GM13977 (cell line): ENCODE measurements at places on chromosomes 7 and 10.

- no peak for DNase-seq
Observed at GRCh38 chr10:88915781-88916180, 35.7 kb downstream of the STAMBPL1 start.

DNA sequence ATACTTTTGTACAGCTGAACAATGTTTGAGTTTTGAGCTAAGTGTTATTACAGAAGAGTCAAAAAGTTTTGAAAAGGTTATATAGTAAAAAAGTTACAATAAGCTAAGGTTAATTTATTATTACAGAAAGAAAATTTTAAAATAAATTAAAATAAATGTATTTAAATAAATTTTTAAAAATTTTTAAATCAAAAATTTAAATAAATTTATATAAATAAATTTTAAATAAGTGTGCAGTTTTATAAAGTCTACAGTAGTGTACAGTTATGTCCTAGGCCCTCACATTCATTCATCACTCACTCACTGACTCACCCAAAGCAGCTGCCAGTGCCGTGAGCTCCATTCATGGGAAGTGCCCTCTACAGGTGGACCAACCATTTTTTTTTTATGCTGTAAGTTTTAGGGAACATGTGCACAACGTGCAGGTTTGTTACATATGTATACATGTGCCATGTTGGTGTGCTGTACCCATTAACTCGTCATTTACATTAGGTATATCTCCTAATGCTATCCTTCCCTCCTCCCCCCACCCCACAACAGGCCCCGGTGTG, 462.9 kb upstream of the ZMIZ1 start:
- DNase-seq, result no peak

DNA sequence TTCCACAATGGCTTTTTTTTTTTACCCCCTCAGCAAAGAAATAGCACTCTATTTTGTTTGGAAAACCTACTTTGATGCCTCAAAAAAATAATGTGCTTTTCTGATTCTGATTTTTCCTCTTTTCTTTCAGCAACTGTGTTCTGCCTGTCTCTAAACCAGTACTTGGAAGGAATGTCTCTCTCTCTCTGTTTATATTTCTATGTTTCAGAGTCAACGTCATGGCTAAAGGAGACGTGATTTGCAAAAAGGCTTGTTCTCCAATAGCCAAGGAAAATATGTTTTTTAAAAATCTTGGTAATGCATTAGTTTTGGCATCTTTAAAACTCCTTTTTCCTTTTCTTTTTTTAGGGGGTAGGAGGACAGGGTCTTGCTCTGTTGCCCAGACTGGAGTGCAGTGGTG, 56.0 kb upstream of the SDK1 start:
- DNase-seq, result no peak

DNA sequence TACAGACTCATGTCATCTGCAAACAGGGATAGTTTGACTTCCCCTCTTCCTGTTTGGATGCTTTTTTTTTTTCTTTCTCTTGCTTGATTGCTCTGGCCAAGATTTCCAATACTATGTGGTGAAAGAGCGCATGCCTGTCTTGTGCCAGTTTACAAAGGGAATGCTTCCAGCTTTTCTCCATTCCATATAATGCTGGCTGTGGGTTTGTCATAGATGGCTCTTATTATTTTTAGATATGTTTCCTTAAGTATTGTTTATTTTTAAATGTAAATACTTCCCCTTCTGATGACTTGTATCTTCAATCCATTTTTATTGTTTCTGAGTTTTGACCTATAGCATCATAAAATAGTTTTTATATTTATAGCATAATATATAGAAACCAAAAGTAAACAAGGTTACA, 17.9 kb downstream of the FAM237B start:
- DNase-seq, result no peak

GRCh38 chr10:70551971-70552422, 50.5 kb downstream of the PRF1 start:
- no peak for DNase-seq

DNA sequence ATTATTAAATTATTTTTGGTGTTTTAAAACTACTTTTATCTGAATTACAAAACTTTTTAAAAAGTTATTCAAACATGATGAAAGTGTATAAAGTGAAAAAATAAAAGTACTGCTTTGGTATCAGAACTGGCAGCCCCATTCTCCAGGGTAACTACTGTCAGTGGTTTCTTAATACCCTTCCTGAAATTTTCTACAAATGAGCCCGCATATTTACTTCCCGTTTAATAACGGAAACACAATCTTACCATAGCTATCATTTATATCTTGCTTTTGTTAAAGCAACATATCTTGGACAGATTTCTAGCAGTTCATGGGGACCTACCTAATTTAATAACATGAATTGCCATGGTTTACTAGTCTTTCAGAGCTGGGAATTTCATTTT, 249.9 kb downstream of the RNLS start:
- DNase-seq, result no peak
